Activated effector memory CD4-positive, alpha-beta T cell treated with Interleukin-2 at 50 U/mL for 16 hours (primary cell): ENCODE measurements at places on chromosomes 11 and 22.

- no peak for DNase-seq
Observed at GRCh38 chr22:42080287-42080686, 787 bp downstream of the SMDT1 start.

- no peak for DNase-seq
Observed at GRCh38 chr11:35784699-35785098, 122.1 kb downstream of the TRIM44 start.

DNA sequence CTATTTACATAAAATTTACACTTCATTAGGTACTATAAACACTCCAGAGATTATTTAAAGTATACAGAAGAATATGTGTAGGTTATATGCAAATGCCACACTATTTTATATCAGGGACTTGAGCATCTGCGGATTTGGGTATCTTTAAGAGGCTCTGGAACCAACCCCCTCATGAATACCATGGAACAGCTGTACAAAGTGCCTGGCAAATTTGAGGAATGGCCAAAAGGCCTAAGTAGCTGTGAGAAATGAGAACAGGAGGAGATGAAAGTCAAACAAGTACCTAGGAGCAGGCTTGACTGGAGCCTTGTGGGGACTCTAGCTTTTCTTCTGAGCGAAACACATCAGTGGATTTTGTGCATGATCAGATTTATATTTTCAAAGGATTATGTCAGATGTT is 149.3 kb downstream of the RBFOX2 start:
- DNase-seq: no peak

- no peak for DNase-seq
Observed at GRCh38 chr11:66172146-66172545, 96.3 kb upstream of the RAB1B start.

DNA sequence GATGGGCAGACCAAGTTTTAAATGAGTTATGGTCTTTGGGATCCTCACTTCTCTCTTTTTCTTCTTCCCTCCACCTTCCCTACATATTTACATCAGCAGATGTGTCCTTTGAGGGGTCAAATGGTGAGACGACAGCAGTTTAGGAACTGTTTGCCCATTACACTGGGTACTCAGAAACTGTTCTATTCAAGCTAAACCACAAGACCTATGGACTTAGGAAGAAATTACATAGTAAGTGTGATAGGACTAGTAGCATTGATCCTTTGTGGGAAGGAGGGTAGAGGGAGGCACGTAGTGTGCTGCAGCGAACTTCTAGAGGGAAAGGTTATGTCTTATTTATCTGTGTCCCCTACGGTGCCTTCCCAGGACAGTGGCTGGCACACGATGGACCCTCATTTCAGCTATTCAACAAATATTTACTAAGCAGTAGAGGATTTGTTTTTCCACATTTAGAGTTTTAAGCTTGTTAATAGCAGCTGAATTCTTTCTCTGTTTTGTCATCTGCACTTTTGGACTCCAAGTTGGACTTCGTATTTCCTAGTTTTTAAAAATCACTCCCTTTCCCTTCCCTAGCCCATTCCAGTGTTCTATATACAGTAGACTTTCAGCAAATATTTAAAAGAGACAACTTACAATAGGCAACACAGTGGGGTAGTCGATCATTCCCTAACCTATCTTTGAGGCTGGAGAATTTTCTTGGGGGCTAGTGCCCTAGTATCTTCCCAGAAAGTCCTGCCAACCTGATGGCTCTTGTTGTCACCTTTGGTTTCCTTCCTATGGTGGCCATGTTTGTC is 13.9 kb downstream of the FZD4 start:
- no peak for DNase-seq

GRCh38 chr11:57776031-57776521 is 14.5 kb downstream of the CTNND1 start:
- no peak for DNase-seq

- DNase-seq: no peak
Observed at GRCh38 chr11:7520011-7520942, 6.5 kb downstream of the PPFIBP2 start.

DNA sequence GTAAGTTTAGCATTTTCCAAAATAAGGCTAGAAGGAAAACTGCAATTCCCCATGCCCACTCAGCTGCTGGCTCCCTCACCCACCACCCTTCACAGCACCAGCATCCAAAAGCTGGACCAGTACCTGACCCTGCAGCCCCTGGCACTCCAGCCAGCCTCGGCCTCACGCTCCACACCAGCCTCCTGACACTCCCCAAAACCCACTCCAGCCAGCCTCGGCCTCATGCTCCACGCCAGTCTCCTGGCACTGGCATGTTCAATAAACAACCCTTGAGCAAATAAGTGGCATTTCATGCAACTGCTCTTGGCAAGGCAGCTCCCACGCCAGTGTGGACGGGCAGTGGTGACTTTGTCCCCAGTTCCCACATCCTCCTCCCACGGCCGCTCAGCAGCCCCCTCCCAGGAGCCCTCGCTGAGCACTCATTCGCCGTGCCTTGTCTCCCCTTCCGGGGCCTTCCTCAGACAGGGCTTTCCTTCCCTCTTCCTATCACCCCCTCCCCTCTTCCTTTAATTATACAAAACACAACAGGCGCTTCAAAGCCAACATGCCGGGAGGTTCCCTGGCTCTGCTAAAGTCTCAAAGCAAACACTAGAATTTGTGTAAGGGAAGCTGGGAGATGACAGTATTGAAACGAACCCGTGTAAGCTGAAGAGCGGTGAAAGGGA is 6.8 kb downstream of the TOLLIP start:
- no peak for DNase-seq

DNA sequence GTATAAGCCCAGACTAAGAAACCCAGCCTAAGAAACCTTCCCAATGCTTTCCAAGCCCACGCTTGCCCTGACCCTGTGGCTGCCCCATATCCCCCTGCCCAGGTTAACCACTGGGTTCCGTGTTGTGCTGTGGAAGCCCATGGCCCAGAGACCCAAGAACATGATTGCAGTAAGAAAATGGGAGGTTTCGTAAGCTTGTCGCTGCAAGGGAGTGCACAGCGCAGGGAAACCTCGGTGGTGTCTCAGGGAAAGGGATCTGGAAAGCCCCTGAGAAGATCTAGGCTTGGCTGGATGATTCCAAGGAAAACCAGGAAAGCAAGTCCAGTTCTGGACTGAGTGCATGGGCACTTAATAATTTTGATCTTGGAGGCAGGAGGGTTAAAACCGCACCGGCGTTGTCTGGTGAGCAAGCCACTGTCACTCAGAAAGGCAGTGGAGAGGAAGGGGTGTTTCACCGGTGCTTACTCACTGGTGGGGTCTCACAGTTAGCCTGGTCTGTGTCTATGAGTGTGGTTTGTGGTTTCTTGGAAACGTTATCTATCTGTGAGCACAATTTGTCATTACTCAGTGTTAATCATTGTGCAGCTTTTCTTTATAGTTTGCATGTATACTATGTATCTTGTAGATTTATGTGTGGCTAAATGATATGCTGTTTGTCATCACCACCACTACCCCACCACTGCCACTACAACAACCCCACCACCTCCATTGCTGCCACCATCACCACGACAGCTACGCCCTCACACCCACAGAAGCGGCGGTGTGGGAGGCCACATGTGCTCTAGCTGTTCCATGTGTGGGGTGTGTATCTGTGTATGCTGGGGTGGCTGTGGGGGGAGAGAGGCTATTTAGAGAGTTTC is 53.3 kb upstream of the PRDM11 start:
- DNase-seq: no peak

DNA sequence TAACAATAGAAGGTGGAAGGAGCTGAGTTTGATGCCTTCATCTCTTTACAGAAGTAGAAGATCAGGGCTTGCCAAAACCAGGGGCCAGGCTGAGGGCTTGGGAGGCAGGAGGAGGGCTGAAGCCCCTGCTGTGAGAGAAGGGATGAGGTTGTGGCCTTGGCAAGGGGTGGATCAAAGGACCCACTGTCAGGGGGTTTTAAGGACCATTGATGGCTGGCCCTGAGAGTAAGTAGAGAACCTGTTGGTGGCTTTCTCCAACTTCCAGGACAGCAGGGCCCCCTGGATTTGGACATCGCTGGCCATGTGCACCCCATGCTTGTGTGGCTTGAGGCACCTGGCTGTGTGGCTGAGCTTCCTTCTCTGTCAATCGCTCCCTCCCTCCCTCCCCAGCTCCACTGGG is 927.7 kb downstream of the TBC1D22A start:
- no peak for DNase-seq

- no peak for DNase-seq
Observed at GRCh38 chr11:33490842-33491370, 209.7 kb downstream of the C11orf91 start.

GRCh38 chr11:4673781-4674180 is 23.9 kb downstream of the OR51E2 start:
- DNase-seq: no peak

GRCh38 chr11:14218728-14219127 is 140.3 kb downstream of the RRAS2 start:
- DNase-seq: no peak

DNA sequence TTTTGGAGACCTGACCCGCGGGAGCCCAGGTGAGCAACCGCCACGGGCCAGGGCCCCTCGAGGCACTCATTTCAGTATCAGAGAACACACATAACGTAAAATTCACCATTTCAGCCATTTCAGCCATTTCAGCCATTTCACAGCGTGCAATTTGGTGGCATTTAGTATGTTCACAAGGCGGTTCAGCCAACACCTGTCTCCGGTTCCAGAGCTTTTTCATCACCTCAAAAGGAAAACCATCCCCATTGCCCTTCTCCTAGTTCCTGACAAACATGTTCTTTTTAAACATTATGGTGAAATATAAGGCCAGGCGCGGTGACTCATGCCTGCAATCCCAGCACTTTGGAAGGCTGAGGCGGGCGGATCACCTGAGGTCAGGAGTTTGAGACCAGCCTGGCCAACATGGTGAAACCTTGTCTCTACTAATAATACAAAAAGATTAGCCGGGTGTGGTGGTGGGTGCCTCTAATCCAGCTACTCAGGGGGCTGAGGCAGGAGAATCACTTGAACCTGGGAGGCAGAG is 119.3 kb downstream of the KCNQ1 start:
- no peak for DNase-seq

GRCh38 chr11:34454308-34455032 is 15.7 kb downstream of the CAT start:
- DNase-seq: no peak

DNA sequence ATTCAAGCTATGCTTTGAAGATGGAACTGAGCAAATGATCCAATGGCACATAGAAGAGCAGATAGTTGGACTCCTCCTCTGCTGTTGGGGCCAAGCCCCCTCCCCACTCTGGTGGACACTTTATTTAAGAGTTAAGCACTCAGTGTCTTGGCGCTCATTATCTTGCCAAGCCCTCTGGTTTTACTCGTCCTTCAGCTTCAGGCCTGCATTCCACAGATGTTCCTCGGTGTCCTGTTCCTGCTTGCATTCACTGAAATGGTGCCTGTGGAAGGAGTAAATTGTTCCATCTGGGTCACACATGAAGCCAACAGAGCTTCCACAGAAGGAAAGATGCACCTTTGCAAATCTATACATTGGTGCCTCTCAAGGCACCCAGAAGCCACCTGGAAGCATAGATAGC is 26.1 kb downstream of the MAML2 start:
- DNase-seq: no peak

- DNase-seq: no peak
Observed at GRCh38 chr11:72639502-72640375, 34.5 kb downstream of the PDE2A start.
